ENCODE measurements at places on chromosomes 1 and 21.

DNA sequence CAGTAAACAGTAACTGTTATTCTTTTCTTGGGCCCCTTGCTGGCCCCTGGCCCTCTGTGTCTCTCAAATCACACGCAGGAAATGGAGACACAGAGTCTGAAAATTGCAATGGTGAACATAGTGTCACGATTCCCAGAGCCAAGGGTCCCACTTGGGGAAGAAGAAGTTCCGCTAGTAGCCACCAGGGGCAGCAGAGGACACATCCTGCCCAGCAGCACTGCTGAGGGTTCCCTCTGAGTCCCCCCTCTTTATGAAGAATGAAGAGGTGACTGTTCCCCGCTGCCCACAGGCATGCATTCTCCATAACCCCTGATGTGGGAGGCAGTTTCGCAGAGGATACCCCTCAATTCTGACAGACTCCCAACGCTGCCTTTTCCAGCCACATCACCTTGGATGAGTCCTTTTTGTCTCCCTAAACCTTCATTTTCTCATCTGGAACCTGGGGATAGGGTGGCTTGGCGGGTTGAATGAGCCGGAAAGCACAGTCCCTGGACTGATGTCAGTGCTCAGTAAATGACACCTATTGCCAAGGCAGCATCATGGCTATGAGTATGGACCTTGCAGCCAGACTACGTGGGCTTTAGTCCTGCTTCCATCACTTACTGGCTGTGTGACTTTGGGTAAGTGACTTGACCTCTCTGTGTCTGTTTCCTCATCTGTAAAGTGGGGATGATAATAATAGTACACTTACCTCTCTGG, 238.0 kb upstream of the TMEM51 start:
- peak; percentile 46 for DNase-seq

GRCh38 chr1:221076391-221076811, 197.2 kb downstream of the HLX start:
- no peak for DNase-seq

- DNase-seq, result no peak
Observed at GRCh38 chr21:30245061-30245460, 29.2 kb upstream of the CLDN8 start.

DNA sequence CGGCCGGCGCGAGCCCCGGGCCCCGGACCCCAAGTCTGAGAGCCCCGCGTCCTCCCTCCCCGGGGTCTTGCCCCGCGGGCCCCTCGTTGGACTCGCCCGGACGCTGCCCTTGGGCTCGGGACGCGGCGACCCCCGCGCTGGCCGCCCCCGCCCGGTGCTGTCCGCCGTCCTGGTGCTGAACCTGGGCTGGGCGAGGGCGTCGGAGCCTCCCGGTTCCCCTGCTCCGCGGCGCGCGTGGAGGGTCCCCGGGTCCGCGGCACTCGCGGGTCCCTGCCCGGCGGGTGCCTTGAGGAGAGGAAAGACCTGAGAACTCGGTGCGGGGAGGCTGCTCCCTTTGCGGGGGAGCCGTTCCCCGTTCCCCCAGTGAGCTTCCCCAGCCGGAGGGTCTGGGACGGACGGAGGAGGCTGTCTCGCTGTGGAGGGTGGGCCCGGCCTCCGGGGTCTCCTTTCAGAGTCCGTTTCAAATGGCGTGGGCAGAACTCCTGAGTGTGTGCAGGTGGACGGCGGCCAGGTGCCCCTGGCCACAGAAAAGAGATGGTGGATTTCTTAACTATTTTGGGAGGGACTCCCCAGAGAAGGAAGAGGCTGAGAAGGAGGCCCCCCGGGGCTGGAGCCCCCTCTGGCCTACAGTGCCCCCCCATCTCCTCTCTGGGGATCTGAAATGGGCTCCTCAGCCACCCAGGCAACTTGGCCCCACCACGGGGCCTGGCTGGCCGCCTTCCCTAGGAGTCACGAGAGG, 595 bp downstream of the GABRD start:
- DNase-seq, result peak; percentile 29

- no peak for DNase-seq
Observed at GRCh38 chr1:237098541-237098940, 56.6 kb downstream of the RYR2 start.

GRCh38 chr1:118905196-118905595, 82.9 kb downstream of the TBX15 start:
- DNase-seq, result no peak

- no peak for DNase-seq
Observed at GRCh38 chr1:81254560-81254959, 546.2 kb upstream of the ADGRL2 start.

DNA sequence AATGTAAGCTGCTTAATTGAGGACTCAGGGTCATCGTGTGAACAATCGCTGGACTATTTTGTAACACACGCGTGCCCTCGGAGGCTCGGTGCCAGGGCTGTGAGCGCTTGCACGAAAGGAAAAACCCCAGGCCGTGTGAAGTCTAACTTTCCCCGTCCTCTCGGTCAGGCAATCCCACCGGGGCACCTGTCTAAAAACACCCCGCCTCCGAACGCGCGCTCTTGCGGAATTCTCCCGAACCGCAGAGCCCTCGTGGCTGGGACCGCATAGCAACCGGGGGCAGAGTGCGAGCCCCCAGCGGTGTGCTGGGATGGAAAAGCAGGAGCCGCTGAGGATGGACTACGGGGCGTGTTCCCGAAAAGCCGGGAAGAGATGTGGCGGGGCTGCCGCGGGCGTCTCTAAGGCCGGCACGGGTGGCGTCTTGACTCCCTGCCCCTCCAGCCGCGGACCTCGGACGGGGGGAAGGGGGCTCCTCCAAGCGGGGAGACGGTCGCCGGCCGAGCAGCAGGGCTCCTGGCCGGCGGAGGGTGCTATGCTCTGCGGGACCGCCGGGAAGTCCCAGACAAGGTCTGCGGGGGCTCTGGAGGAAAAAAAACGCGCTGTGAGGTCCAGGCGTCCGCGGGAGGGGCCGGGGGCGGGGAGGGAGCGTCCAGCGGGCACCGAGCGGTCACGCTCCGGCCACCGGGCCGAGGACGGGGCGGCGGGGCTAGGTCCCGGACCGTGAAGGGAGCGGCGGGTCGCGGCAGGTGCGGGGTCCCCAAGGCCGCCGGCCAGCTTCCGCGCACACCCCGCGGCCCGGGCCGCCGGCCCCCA, 936 bp downstream of the ZBTB21 start:
- DNase-seq, result peak; percentile 42

DNA sequence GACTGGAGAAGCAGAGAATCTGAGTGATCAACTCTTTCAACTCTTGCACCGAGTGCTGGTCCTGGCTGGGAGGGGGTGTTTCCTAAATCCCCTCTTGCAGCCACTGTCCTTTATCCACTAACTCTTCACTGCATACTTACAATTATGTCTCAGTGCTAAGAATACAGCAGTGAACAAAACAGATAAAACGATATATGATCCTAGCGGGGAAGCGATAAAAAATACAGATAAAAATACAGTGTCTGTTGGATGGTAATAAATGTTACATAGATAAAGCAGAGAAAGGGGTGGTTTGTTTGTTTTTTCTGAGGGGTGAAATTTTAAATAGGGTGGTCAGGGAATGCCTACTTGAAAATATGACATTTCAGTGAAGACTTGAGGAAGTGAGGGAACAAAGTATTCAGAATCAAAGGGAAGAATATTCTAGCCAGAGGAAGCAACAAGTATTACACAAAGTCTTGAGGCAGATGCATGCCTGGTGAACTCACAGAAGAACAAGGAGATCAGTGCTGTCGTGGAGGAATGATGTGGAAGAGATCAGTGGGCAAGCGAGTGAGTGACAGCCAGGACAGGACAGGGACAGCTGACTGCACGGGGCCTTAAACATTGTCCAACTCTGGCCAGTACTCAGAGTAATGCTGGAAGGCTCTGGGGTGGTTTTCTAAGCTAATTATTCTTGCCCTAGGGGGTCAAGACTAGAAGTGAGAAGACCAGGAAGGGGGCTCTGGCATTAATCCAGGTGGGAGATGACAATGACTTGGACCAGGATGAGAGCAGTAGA, 110.0 kb downstream of the APP start:
- DNase-seq, result no peak

DNA sequence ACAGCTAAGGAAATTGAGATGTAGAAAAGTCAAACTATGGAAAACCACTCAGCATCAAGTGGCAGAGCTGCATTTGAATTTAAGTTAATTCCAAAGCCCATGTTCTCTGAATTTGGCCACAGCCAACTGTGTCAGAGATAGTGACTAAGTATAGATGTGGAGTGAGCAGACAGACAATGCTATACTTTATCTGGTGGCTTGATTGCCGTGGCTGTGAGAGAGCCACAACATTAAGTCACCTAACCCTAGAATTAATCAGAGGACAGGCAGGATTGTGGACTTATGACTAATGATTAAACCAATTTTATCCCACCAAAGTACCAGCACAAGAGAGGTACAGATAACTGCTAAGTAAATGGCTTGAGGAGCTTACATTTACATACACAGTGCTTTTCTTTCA, 209.8 kb downstream of the TPR start:
- DNase-seq, result no peak

GRCh38 chr1:200362421-200362820, 47.4 kb downstream of the ZNF281 start:
- DNase-seq, result no peak

- DNase-seq, result no peak
Observed at GRCh38 chr1:38138498-38139233, 92.1 kb upstream of the POU3F1 start.

DNA sequence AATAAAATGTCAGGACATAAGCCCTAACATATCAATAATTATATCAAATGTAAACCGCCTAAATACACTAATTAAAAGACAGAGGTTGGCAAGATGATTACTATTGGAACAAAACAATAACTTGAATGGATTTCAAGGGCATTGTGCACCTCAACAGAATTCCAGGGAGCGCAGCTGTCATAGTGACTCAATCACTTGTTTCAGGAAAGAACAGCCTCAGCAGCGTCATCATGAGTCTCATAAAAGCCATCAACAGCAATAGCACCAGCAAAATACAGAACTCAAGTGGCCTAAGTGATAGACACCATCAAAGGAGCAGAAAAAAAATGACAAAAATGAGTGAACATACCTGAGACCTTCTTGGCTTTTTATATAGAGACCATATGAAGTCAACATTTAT, 632.7 kb upstream of the NR5A2 start:
- DNase-seq, result no peak

GRCh38 chr1:102799496-102799895, 308.8 kb downstream of the COL11A1 start:
- no peak for DNase-seq

DNA sequence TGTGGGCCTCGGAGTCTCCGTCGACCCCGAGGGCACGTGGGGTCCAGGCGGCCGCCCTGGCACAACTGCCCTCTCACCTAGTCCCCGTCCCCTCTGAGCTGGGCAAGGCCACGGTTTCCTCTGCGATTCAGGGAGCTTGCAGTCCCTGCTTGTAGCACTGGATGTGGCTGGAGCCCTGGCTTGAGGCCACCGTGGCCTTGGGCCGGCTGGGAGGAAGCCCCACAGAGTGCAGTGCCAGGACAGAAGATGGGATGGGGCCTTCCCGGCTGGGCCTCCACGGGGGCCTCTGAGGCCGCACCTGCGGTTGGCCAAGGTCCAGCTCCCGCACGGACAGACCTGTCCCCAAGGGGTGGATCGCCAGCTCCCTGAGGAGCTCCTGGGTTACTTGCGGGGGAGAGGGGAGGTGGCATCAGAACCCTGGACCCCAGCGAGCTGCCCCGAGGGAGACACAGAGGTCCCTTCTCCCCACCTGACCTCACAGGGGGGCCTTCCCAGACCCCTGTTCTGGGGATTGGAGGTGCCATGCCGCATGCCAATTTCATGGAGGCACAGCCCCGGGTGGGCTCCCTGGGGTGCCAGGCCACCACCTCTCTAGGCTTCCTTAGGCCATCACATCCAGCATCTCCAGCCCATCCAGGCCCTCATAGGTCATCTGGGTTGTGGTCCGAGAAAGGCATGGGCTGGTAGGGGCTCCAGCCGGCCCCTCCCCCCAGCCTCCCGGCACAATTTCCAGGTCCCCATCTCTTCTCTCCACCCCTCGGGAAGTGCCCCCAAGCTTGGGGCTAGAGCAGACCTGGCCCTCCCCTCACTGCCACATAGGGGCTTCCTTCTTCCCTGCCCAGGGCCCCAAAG, 80.8 kb downstream of the MORN1 start:
- no peak for DNase-seq

- DNase-seq, result no peak
Observed at GRCh38 chr1:935751-936231, 12.1 kb downstream of the SAMD11 start.

GRCh38 chr21:34526241-34526617, 14.2 kb upstream of the KCNE1 start:
- no peak for DNase-seq

DNA sequence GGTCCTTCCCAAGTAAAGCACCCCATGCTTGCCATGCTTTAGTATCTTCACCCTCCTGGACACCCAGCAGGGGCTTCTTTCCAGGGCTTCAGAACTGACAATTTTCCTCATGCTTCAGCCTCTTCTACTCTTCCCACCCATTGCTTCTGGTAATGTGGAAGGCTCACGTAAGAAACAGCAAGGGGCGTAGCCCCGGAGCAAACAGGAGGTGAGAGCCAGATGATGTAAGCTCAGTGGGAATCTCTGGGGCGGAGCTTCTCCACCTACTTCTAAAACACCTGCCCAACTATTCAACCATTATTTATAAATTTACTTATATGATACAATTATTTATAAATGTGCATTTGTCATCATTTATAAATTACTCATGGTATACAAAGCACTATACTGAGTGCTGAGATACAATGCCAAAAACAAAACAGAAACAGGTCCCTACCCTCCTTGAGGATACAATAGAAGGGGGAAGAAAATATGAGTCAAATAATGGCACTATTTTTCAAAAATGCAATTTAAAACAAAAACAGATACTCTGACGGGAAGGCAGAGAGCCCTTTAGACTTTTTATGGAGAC, 140.1 kb upstream of the CAMK1G start:
- no peak for DNase-seq

GRCh38 chr1:92274939-92275338, 23.8 kb downstream of the GLMN start:
- DNase-seq, result no peak

DNA sequence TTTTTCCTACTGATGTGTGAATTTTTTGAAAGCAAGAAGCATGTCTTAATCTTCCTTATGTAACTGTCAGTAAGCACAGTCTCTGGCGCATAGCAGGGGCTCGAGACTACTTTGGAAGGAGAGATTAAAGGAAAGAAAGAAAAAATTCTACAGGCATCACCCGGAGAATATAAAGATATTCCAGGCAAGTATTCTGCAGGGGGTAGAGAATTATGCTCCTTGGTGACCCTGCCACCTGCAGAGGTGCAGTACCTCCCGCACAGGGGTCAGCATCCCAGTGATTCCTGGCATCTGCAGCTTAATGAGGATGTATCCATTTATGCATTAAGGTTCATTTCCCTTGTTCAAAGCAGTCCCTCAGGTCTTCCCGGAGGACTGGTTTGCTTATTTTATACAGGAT, 87.6 kb upstream of the WLS start:
- DNase-seq, result no peak

- DNase-seq, result no peak
Observed at GRCh38 chr1:160863774-160864131, 1.1 kb upstream of the CD244 start.

- no peak for DNase-seq
Observed at GRCh38 chr1:160400646-160401486, 502 bp downstream of the VANGL2 start.

- no peak for DNase-seq
Observed at GRCh38 chr1:182389619-182390047, 2.0 kb downstream of the GLUL start.

GRCh38 chr21:42746593-42747275, 93.3 kb downstream of the PDE9A start:
- peak; percentile 59 for DNase-seq

GRCh38 chr1:70503358-70503757, 92.3 kb downstream of the CTH start:
- no peak for DNase-seq

GRCh38 chr1:172326136-172326535, 94.3 kb upstream of the C1orf105 start:
- no peak for DNase-seq

Data from activated T-cell treated with anti-CD3 and anti-CD28 coated beads, Interleukin-2, amount 50 U/mL, for 1 hour (primary cell).